Activated CD8-positive, alpha-beta memory T cell treated with anti-CD3 and anti-CD28 coated beads, Interleukin-2, amount 10 ng/mL, durations not matched to agents 7 days and 5 days (primary cell): ENCODE measurements at places on chromosomes 1 and 21. TPM values are rescaled to one million over a fixed set of nuclear protein-coding genes. Genes with fewer than 3 reads are reported as not detected.

The OR10J1 gene
- not detected for total RNA-seq

The LAMC2 gene
- total RNA-seq, result not detected

The FAM72C gene
- 10.9 TPM for total RNA-seq

The OR2M3 gene
- total RNA-seq, result not detected

The DNAI4 gene
- total RNA-seq, result 3.7 TPM

The HJV gene
- total RNA-seq, result not detected

The SPATA46 gene
- total RNA-seq, result not detected

The CA6 gene
- 10.1 TPM for total RNA-seq

The KCNT2 gene
- total RNA-seq, result not detected

The GPR3 gene
- total RNA-seq, result 0.49 TPM

The ACOT11 gene
- total RNA-seq, result 0.96 TPM

The PAPPA2 gene
- 0.09 TPM for total RNA-seq

The PROK1 gene
- total RNA-seq, result not detected
